NCI-H187 (cell line): ENCODE measurements at places on chromosomes 2 and 18.

DNA sequence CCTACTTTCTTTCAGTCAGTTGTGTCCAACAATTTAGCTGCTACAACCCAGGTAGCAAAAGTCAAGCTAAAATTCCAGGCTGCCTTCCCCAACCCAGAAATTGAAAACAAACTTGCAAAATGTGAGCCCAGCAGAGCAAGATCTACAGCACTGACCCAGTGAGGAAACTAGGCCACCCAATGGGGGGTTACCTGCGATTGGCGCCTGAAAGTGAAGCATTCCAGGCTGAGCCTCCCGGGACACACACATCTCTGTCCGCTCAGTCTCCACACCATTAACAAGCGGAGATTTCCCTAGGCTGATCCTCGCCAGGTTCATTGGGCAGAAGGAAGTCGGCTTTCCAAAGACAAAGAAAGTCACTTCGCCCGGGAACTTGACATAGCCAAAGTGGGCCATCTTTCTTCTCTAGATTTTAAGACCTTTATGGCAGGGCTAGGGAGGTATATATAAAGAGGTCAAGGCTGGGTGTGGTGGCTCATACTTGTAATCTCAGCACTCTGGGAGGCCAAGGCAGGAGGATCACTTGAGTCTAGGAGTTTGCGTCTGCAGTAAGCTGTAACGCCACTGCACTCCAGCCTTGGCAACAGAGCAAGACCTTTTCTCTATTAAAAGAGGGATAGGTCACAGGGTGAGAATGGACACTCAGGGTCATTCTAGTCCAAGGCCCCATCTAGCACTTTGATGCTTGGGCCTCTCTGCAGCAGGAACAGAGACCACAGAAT is 53.6 kb downstream of the TTC32 start:
- DNase-seq: no peak

DNA sequence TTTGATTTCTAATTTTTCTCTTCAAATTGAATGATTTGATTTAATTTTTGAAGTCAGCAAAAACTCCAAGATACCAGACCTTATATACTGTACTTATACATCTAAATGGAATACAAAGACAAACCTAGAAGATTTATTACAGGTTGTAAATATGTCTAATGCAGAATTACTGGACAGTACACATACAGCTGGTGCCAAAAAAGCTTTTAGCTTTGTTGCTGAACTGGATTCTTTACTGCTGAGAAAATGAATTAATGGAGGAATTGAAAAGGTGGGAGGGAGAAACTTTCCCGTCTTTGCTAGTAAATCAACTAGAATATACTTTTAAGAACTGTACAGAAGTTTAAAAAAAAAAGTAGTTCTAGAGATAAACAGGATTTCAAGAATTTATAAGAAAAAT is 17.5 kb downstream of the C1D start:
- no peak for DNase-seq

DNA sequence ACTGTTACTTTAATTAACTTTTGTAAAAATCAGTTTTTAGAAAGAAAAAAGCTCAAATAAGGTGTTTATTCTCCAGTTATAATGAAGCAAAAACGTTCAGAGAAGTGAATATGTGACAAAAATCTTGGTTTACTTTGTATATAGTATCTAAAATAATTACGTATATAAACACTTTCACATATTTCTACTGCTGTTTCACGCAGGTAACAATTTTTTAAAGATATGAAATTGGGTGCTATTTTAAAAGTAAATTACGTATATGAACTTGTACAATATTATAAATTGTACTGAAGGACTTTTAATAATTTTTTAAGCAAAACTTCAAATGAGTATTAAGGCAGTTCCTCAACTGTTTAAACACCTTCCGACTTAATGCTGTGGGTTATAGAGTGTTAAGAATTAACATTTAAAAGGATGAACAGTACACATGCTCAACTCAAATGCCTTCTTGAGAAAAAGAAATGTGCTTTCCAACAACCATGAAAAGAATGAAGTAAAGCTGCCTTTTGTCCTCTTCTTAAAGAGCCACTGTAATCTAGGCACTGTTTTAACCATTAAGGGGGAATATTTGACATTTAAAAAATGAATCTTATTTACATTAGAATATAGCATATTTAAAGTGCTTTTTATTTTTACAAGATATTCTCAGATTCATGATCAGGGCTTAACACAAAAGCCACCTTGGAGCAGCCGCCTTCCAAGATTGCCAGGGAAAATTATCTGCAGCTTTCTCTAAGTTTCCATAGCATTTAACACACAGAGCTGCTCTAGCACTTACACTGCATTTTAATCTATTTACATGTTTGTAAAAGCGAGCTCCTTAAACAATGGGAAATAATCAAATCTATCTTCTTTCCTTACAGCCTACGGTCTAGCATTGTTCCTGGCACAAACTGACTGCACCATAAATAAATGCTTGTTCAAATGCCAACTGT is 56.5 kb upstream of the CDKL4 start:
- DNase-seq: no peak

- DNase-seq: no peak
These were observed 36.1 kb upstream of the TNFRSF11A start for GRCh38 chr18:62289047-62289446.

- no peak for DNase-seq
These were observed at the start of gene GKN1 for GRCh38 chr2:68974251-68974650. Gene GKN1, plus strand, starts transcription at chr2:68974636. Its CDS starts 42 bp downstream, at chr2:68974678.

GRCh38 chr2:39701137-39701536 is 35.4 kb downstream of the TMEM178A start:
- DNase-seq: no peak

DNA sequence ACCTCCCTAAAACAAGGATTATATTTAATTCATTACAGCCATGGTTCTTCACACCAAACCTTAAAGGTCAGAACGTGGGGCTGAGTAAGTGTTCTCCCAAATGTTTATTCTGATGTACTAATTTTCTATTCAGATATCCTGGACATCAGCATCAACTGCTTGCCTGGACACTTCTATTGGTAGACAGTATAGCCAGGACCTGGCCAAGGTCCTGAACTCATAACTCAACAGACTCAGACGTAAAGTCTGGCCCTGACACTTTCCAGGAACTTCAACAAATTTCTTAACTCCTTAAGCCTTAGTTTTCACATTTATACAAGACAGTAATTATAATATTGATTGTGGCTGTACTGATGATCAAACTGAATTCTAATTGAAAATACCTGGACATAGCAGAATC is 89.1 kb downstream of the AKAIN1 start:
- DNase-seq: no peak

DNA sequence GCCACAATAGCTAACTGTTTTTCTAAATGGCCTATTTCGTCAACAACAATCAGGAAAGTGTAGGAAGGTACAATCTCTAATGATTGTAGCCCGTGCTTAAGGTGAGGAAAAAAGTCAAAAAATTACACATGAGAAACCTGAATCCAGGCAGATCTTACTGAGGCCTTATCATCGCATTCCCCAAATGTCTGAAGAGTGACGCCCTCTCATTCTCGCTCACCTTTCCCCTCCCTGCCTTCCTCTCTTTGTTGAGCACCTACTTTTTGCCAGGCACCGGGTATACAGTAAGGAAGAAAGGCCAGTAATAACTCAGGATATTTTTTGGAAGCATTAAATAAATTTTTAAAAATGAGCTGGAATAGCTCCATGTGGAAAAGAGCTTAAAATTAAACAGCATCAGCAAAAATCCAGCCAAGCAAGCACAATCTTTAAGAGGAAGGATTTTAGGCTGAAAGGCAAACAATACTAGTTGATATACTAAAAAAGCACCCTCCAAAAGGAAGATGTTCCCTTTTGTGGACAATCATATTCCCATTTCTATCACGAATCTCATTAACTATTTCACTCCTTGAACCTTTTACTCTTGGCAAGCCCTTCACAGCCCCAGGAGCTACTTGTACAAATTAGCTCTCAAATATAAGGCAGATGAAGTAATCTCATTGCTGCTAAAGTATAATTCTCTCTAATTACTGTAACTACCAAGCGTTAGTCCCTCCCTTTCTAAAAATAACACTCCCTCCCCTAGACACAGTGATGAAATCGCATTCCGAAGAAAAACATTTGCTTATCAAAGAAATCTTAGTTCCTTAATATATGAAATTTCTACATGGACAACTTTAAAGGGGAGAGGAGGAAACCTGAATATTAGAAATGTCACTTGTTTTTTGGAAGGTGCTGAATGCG is 40.0 kb downstream of the STAT1 start:
- no peak for DNase-seq
